ENCODE measurements at places on chromosomes 5 and 9.

DNA sequence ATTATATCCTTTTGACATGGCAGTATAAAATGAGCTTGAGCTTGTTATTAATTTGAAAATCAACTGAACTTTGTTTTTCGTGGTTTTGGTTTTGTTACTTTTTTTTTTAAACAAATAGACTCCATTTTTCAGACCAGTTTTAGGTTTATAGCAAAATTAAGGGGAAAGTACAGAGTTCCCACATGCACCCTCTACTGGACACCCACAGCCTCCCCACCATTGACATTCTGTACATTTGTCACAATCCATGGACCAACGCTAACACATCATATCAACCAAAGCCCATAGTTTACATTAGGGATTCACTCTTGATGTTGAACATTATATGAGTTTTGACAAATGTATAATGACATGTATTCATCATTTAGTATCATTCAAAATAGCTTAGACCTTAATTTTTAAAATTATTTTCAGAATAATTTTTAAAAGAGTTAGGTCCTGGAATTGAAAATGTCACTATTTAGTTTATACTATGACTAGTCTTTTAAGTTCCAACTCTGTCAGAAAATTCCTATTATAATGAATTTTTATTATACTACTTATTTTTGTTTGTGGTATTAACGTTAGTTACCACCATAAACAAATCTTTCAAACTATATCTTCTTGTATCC is 35.3 kb upstream of the JMY start:
- DNase-seq: no peak

DNA sequence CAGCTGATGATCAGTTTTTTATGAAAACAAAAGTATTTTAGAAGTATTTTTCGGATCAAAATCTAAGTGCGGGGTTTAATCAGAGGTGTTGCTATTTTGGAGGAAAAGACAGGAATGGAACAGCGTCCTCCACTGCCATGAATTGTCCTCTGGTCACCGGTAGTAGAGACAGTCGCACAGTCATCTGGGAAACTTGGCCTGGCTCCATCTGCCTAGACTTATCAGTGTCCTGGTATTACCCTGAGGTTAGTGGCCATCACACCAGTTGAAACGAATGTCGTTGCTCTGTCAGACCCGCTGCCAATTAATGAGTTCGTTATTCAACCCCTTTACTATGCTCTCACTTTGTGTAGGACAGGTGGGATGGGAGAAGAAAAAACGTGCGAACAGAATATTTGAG is 8.2 kb downstream of the TLX3 start:
- no peak for DNase-seq

GRCh38 chr5:11346336-11346735 is 557.9 kb downstream of the CTNND2 start:
- DNase-seq: no peak

DNA sequence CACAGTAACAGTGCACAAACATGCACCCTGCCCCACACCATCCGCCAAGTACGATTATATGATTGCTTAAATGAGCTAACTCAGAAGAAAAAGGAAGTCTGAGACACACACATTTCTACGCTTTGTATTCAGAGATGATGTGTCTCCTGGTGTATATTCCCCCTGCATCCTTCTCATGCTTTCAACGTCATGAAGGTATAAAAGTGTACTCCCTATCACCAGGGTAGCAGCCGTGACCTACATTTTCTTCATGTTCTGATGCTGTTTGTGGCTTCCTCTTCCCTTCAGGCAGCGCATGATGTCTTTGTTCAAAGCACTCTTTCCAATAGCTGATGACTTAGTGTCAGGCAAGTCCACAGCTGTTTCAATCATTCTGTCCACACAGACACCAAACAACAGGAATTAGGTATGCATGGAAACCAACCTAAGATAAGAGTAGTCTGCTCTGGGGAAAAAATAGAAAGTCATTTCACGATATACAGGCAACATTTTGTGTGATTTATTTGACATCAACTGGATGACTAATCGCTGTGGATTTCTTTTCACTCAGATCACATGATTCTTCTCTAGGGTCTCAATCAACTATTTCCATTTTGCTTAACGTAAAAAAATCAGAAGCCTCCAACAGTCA is 269.4 kb upstream of the PTGER4 start:
- DNase-seq: peak; percentile 63

GRCh38 chr5:113612060-113612496 is 98.6 kb downstream of the YTHDC2 start:
- DNase-seq: no peak

DNA sequence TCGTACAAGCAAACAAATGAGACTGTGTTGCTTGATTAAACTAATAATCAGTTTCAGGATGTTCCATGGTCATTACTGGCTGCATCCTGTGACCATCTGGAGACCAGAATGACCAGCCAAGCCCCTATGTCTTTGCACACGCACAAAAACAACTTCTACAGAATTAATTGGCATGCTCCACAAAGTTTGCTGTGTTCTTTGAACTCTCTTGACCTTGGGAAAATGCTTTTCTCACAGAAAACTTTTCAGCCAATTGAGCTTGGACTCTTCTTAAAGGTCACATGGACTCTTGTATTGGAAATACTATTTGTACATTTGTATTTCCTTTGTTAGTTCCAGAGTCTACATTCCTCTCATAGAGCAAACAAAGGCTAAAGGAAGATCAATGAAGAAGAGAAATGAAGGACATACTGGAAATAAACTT is 147.8 kb downstream of the ARRDC3 start:
- DNase-seq: no peak

DNA sequence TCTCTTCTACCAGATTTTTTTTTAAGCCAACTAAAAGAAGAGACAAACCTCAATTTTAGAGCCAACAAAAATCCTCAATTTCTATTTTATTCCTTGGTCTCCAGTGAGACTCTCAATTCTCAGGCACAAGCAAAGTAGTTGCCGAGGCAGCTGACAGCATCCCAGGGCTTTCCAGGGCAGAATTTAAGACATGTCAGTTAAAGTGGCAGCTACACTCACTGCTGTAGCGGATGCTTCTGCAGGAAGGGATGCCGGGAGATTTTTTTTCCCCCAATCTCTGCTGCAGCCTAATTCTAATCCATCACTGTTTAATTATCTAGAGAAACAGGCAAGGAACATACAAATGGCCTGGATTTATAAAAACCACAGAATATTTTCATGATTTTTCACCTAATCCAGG is 57.0 kb downstream of the TTC39B start:
- no peak for DNase-seq

GRCh38 chr9:73064315-73064714 is 87.3 kb upstream of the ANXA1 start:
- no peak for DNase-seq

- DNase-seq: no peak
Measured at GRCh38 chr5:32160228-32160627, 13.9 kb downstream of the GOLPH3 start.

GRCh38 chr5:122078116-122079110 is at the start of gene LOX:
Gene LOX (minus strand): TSS chr5:122078259. CDS start chr5:122077985, 274 bp downstream.
- DNase-seq: no peak

DNA sequence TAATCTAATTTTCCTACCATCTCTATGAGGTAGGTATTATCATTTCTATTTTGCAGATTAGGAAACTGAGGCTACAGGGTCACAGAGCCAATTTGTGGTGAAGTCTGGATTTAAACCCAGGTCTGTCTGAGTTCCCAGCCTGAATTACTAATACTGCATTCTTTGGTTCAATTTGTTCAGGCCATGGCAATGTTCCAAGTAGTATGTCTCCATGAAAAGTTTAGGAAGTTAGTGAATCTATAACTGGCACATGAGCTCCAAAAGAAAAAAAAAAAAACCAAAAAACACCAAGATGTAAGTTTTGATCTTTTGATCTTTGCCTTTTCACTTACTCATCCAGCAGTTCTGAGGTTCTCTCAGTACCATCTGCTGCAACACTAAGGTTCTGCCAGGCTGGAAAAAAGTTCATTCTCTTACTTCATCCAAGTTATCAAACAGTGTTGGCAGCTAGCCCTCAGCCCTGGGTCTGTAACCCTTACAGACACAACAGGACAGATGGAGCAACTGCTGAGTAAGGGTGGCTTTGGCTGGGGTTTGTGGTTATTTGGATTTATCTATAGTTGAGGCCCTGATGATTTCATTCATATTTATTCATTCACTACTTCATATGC is 4.4 kb upstream of the TMEM268 start:
- no peak for DNase-seq

GRCh38 chr5:77155179-77155785 is 55.2 kb upstream of the PDE8B start:
- peak; percentile 11 for DNase-seq

DNA sequence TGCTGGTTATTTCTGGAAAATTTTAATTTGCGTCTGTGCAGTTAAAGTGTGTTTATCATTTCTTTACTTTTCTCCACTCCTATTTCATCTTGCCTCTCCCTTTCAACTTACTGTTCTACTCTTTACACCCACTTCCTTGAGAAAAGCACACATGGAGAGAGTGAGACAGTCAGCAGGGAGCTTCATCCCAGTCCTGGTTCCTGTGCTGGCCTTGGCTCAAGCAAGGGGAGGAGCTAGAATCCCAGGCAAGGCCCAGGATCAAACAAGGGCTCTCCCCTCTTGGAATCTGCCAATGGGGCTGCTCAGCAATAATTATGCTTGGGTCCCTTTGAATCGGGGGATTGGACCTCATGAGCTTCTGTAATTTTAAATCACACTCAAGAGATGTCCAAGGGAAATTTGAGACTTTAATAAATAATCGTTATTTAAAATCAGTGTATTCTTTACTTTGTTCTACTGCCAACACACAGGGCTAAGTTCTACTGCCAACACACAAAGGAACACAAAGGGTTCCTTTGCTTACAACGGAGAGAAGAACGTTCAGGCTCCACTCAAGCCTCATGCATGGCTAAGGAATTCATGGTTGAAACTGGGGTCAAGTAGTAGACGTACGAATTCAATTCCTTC is 439.3 kb upstream of the DAB2 start:
- no peak for DNase-seq

- DNase-seq: no peak
Measured at GRCh38 chr5:83376461-83376860, 95.1 kb upstream of the VCAN start.

GRCh38 chr5:154652746-154653417 is 102.3 kb upstream of the LARP1 start:
- no peak for DNase-seq

- DNase-seq: peak; percentile 21
Measured at GRCh38 chr9:77475641-77476473, 172.3 kb downstream of the GNA14 start.

- no peak for DNase-seq
Measured at GRCh38 chr5:143559586-143560109, 156.2 kb upstream of the NR3C1 start.

GRCh38 chr5:63398346-63398745 is 563.9 kb downstream of the HTR1A start:
- DNase-seq: no peak

GRCh38 chr9:68872026-68872501 is 141.8 kb downstream of the PRKACG start:
- DNase-seq: no peak

- no peak for DNase-seq
Measured at GRCh38 chr9:14097666-14098415, 216.1 kb downstream of the NFIB start.

DNA sequence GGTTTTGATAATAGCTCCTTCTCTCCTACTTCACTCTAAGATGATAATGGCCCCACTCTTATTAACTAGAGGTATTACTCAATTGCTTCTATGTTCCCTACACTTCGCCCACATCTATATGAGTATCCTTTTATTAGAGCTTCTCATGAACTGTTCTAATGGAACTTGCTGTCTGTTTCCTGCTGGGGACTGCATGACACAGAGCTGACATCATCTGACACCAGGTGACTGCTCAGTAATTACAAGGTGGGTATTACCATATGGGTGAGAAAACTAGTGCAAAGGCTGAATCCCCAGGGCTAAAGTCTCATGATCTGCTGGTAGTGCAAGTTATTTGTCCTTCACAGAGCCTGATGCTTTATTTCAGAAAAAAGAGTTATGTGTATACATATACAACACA is 146.2 kb upstream of the PLCXD3 start:
- DNase-seq: no peak

DNA sequence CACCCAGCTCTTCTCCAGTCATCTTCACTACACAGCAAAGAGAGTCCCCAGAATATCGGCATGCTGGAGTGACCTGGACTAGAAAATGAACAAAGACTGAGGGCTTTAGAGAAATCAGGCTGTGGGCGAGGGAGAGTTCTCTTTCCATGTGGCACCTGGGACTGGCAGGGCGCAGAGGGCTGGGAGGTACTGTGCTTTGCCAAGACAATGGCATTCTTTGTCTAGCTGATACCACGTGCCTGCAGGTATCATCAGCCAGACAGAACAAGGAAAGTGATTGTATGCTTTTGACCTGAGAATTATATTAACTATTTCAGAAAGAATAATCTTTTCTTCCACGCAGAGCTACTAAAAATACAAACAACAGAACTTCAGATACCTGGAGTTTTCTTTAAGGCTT is 30.5 kb downstream of the DDX31 start:
- DNase-seq: no peak

DNA sequence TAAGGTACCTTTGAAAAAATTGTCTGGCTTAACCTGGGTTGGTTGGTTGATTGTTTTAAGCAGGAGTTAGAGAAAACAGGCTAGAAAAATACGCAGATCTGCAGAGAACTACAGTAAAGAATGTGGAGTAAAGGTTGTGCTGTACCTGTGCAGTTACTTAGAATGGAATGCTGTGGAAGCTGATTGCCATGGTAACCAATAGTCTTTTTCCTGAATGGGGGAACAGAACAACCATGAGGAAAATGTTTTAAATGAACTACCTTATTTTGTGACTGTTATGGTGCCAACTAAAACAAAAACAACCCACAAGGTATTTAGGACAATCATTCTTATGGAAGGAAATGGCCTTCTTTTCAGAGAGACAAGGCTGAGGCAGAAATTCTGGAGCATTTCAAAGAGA is 4.8 kb upstream of the HOMER1 start:
- DNase-seq: no peak

- no peak for DNase-seq
Measured at GRCh38 chr5:179986328-179986727, 78.6 kb upstream of the TBC1D9B start.

DNA sequence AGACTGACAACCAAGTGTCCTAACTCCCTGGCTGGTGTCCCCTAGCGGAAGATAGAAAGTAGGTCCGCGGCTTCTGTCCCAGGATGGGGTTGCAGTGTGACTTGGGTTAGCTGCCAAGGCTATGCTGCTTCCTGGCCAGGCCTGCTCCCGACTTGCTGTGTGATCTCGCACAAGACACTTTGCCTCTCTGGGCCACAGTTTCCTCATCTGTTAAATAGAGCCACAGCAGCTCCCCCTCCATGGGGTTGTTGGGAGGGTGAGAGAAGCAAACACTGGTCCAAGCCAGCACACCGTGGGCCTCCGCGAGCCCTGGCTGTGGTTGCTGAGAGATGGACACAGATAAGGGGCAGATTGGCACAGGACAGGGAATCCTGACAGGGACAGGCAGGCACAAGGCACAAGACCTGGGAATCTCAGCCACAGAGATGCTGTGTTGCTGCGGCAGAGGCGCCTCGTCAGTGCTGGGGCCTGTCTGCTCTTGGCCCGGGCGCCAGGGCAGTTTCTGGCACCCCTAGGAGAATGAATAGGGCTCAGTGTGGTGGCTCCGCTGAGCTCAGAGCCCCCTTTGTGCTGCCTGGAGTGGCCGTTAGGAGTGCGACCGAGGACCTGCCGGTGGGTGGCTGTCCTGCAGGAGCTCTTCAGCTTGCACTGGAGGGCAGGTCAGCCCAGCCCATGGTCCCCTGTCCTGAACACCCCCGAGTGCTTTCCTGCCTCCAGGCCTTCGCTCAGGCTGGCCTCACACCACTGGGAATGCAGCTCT is 1.8 kb upstream of the SH2D3C start:
- DNase-seq: no peak

Measured in activated gamma-delta T cell treated with Interleukin-2 at 50 U/mL for 16 hours (primary cell).